Breast epithelium (tissue), 4 donors: ENCODE measurements at places on chromosomes 11 and 22. TPM values are rescaled to one million over a fixed set of nuclear protein-coding genes. Genes with fewer than 3 reads are reported as not detected.

- H3K4me1 ChIP-seq = peaks cover 3% of the 10 kb centered on the region
- DNase-seq = peak; percentile 96
- peak within 1 kb of the TSS; percentile 85 for H3K27ac ChIP-seq
- peak within 1 kb of the TSS; percentile 81 for H3K4me3 ChIP-seq
- no peaks in the 10 kb centered on the region for H3K27me3 ChIP-seq
- no peaks in the 10 kb centered on the region for H3K36me3 ChIP-seq
Measured at GRCh38 chr11:71928737-71929443, at the start of gene RNF121. Gene RNF121 (plus strand): TSS chr11:71929046. CDS start chr11:71929062, 16 bp downstream.

DNA sequence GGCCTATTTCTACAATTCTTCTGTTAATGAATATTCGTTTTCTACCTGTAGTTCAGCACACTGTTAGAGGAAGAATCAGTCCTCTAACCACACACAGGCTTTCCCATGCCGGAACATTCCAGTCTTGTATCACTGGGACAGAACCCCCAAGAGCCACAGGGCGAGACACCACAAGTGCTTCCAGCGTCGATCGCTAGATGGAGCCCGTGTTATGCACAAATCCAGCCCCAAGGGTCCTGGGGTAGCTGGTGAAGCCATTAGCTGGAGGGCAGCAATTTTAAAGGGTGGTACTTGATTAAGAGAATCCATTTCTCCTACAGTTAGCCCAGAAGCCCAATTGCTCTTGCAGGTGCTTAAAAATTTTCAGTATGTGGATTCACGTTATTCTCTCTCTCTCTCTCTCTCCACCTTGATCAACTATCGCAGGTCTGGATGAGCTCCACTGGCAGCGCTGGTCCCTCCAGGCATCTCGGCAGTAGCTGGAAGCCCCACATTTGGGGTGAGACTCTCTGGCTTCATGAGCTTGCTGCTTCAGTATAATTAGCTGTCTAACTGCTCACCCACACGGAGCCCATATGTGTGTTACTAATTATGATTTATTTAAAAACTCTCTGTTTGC is 148.2 kb upstream of the SNX19 start:
- H3K4me3 ChIP-seq = no peak overlapping the region
- H3K27ac ChIP-seq = no peak overlapping the region
- no peaks in the 10 kb centered on the region for H3K27me3 ChIP-seq
- H3K36me3 ChIP-seq = no peaks in the 10 kb centered on the region

DNA sequence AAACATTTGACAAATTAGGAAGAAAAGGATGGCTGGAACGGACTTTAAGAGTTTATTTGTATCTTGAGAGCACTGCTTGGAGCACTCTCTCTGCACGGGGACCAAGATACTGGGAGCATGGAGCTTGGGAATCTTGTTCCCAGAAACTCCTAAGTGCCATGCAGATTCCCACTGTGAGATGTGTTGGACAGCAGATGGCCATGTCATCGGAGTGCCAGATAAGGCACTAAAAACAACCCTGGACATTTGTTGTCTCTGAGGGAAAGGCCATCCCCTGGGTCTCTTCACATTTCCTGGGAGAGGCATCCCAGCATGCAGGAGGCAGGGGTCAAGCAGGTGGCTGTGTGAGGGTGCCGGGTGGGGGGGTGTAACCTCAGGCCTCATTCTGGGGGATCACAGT is 2.9 kb downstream of the KIRREL3 start:
- no peak for DNase-seq
- no peak overlapping the region for H3K27ac ChIP-seq
- H3K27me3 ChIP-seq = no peaks in the 10 kb centered on the region
- no peaks in the 10 kb centered on the region for H3K36me3 ChIP-seq
- H3K4me3 ChIP-seq = no peak overlapping the region
- H3K4me1 ChIP-seq = no peaks in the 10 kb centered on the region

GRCh38 chr11:105447936-105448702 is 161.8 kb upstream of the GRIA4 start:
- no peaks in the 10 kb centered on the region for H3K27me3 ChIP-seq
- H3K4me3 ChIP-seq = no peak overlapping the region
- H3K4me1 ChIP-seq = no peaks in the 10 kb centered on the region
- no peak for DNase-seq
- no peaks in the 10 kb centered on the region for H3K36me3 ChIP-seq
- H3K27ac ChIP-seq = no peak overlapping the region

GRCh38 chr11:32833921-32834320 is 4.2 kb downstream of the PRRG4 start:
- no peaks in the 10 kb centered on the region for H3K4me1 ChIP-seq
- H3K4me3 ChIP-seq = no peak overlapping the region
- no peak overlapping the region for H3K27ac ChIP-seq
- no peak for DNase-seq

GRCh38 chr11:19084661-19085315 is 24.3 kb upstream of the MRGPRX2 start:
- H3K27ac ChIP-seq = no peak overlapping the region
- H3K4me1 ChIP-seq = no peaks in the 10 kb centered on the region
- DNase-seq = no peak
- H3K36me3 ChIP-seq = no peaks in the 10 kb centered on the region

GRCh38 chr11:83613767-83614121 is 327.6 kb upstream of the CCDC90B start:
- no peak overlapping the region for H3K4me3 ChIP-seq
- no peaks in the 10 kb centered on the region for H3K27me3 ChIP-seq
- DNase-seq = no peak
- H3K36me3 ChIP-seq = no peaks in the 10 kb centered on the region
- H3K27ac ChIP-seq = no peak overlapping the region
- H3K4me1 ChIP-seq = no peaks in the 10 kb centered on the region

DNA sequence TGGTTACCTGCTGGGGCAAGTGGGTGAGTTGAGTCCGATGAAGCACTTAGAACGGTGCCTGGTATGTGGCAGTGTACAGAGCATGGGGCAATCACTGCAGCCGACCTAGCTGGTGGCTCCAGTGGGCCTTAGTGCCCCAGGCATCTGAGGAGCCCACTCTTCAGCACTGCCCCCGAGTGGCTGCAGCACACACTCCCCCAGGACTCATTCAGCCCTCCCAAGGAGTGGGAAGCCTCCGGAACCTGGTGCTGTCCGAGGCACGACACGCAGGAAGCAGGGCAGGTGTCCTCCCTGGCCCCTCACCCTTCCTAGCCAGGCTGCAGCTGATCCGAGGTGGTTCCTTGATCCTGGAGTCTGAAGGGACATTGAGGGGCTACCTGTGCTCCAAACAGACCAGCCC is 42.4 kb upstream of the PRODH start:
- H3K4me1 ChIP-seq = no peaks in the 10 kb centered on the region
- no peaks in the 10 kb centered on the region for H3K27me3 ChIP-seq
- no peak overlapping the region for H3K27ac ChIP-seq
- H3K36me3 ChIP-seq = no peaks in the 10 kb centered on the region

- no peaks in the 10 kb centered on the region for H3K27me3 ChIP-seq
- no peak for DNase-seq
- H3K27ac ChIP-seq = no peak overlapping the region
- H3K36me3 ChIP-seq = no peaks in the 10 kb centered on the region
- H3K4me3 ChIP-seq = no peak overlapping the region
Measured at GRCh38 chr11:64146036-64146955, 19.6 kb downstream of the MACROD1 start.

GRCh38 chr22:30511911-30512310 is 6.4 kb upstream of the SEC14L4 start:
- DNase-seq = no peak
- peaks cover 2% of the 10 kb centered on the region for H3K27me3 ChIP-seq

- H3K4me3 ChIP-seq = peak overlapping the region; percentile 49
- H3K27ac ChIP-seq = no peak overlapping the region
- DNase-seq = no peak
- H3K4me1 ChIP-seq = no peaks in the 10 kb centered on the region
- peaks cover 13% of the 10 kb centered on the region for H3K27me3 ChIP-seq
Measured at GRCh38 chr22:42283278-42284201, 13.1 kb upstream of the TCF20 start.

- no peak for DNase-seq
- no peak overlapping the region for H3K27ac ChIP-seq
- peaks cover 4% of the 10 kb centered on the region for H3K36me3 ChIP-seq
- H3K27me3 ChIP-seq = no peaks in the 10 kb centered on the region
Measured at GRCh38 chr22:49798486-49799151, 29.1 kb downstream of the BRD1 start.

DNA sequence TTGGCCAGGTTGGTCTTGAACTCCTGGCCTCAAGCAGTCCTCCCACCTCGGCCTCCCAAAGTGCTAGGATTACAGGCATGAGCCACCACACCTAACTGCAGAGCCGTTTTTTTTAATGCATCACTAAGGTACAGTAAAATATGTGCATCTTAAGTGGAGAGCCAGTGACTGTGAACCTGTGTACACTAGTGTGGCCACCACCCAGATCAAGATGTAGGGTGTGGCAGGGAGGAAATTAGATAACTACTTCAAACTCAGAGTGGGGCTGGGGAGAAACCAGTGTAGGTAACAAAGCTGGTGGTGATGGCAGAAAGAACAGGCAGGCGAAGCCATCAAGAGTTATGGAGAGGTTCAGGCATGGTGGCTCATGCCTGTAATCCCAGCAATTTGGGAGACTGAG is 14.4 kb downstream of the SNAP29 start:
- H3K27ac ChIP-seq = no peak overlapping the region
- no peaks in the 10 kb centered on the region for H3K27me3 ChIP-seq
- no peak for DNase-seq
- no peaks in the 10 kb centered on the region for H3K36me3 ChIP-seq

DNA sequence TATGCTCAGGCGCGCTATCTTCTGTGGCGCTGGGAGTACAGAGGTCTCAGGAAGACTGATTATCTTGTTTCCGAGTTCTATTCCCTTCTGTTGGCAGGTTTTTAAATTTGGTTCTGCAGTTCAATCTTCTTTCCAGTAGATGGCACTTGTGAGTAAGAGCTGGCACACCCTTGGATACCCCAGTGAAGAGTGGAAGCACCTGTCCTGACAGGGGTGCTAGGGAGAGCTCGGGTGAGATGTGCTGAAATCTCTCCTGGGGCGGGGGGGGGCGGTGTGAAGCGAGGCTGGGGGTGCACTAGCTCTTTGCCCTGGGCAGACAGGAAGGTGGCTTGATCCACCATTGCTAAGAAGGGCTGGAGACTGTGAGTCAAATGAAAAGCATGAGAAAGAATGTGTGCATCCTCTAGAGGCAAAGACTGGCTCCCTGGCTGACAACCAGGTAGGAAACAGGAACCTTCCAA is 679.9 kb upstream of the CCDC179 start:
- no peak for DNase-seq
- H3K36me3 ChIP-seq = no peaks in the 10 kb centered on the region
- no peaks in the 10 kb centered on the region for H3K4me1 ChIP-seq
- no peak overlapping the region for H3K27ac ChIP-seq
- H3K27me3 ChIP-seq = no peaks in the 10 kb centered on the region

DNA sequence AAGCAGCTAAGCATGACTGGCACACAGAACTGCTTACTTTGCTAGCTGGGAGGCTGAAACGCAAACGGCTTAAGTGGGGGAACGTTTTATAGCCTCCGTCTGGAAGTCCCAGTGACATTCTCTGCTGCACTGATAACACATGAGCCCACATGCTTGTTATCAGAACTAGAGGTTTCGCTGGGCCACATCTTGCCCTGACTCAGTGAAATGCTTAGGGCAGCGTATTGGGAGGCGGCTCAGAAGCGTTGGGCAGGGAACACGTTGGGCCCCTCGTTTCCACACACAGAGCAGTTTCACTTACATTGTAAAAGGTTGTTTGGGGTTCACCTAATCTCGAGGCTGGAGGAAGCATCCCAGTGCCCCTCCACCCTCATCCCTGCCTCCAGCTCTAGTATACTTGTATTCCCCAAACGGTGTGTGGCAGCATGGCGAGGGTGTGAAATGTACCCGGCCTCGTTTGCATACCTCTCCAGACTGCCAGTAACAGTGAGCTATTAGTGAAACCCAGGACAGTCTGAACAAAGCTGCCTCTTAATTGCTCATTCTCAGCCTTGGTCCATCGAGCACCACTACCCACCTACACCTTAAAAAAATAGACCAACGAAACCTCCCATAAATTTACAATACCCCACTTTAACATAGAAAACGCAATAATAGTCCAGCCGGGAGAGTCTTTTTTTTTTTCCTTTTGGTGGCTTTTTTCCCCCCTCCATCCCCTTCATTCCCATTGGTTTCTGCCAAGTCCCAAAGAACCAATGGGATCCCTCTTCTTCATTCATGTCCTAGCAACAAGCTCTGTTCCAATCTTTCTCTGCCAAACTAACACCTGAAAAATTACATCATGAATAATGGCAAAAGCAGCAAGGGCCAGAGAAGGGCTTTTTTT is 218.8 kb upstream of the SORL1-AS1 start:
- peak overlapping the region; percentile 55 for H3K4me3 ChIP-seq
- no peaks in the 10 kb centered on the region for H3K27me3 ChIP-seq
- H3K4me1 ChIP-seq = peaks cover 12% of the 10 kb centered on the region
- H3K27ac ChIP-seq = peak overlapping the region; percentile 87
- H3K36me3 ChIP-seq = no peaks in the 10 kb centered on the region

DNA sequence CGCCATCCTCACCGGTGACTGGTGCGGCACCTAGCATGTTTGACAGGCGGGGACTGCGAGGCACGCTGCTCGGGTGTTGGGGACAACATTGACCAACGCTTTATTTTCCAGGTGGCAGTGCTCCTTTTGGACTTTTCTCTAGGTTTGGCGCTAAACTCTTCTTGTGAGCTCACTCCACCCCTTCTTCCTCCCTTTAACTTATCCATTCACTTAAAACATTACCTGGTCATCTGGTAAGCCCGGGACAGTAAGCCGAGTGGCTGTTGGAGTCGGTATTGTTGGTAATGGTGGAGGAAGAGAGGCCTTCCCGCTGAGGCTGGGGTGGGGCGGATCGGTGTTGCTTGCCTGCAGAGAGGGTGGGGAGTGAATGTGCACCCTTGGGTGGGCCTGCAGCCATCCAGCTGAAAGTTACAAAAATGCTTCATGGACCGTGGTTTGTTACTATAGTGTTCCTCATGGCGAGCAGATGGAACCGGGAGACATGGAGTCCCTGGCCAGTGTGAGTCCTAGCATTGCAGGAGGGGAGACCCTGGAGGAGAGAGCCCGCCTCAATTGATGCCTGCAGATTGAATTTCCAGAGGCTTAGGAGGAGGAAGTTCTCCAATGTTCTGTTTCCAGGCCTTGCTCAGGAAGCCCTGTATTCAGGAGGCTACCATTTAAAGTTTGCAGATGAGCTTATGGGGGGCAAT is 1.1 kb downstream of the NEAT1 start:
- no peaks in the 10 kb centered on the region for H3K27me3 ChIP-seq
- peaks cover 4% of the 10 kb centered on the region for H3K4me1 ChIP-seq
- H3K27ac ChIP-seq = peak overlapping the region; percentile 100
- peak overlapping the region; percentile 93 for H3K4me3 ChIP-seq
- no peaks in the 10 kb centered on the region for H3K36me3 ChIP-seq

GRCh38 chr11:58576887-58577471 is 1.3 kb upstream of the LPXN start:
- H3K36me3 ChIP-seq = no peaks in the 10 kb centered on the region
- H3K4me3 ChIP-seq = peak overlapping the region; percentile 73
- no peaks in the 10 kb centered on the region for H3K27me3 ChIP-seq
- H3K4me1 ChIP-seq = peaks cover 26% of the 10 kb centered on the region
- peak overlapping the region; percentile 98 for H3K27ac ChIP-seq

Gene KRTAP5-11
- not detected for total RNA-seq

Gene MMP8
- total RNA-seq = not detected

Gene C11orf97
- total RNA-seq = not detected

Gene PCNX3
- 13.4 TPM for total RNA-seq

Gene ELF5
- 18.7 TPM for total RNA-seq

Gene LRRC10B
- not detected for total RNA-seq

Gene CXCR5
- not detected for total RNA-seq

Gene FAM180B
- total RNA-seq = 11.2 TPM

Gene SEC14L6
- total RNA-seq = not detected

Gene SMTNL1
- total RNA-seq = not detected

Gene RBFOX2
- total RNA-seq = 63.4 TPM

Gene CD3E
- 6.0 TPM for total RNA-seq

Gene MYO7A
- total RNA-seq = 23.5 TPM

Gene PNPLA5
- total RNA-seq = not detected

Gene MPPED2
- total RNA-seq = 8.5 TPM

Gene SMC1B
- total RNA-seq = not detected
